Vagina (tissue), 2 donors: ENCODE measurements at places on chromosomes 2 and 18. TPM values are rescaled to one million over a fixed set of nuclear protein-coding genes. Genes with fewer than 3 reads are reported as not detected.
A peak's percentile ranks its signal among the peaks of the same experiment; 100 is the strongest.

ERICH2 gene
- total RNA-seq = not detected

CYS1 gene
- total RNA-seq = 13.5 TPM

IKZF2 gene
- 29.2 TPM for total RNA-seq

AQP12A gene
- total RNA-seq = not detected

- no peak for DNase-seq
Measured at GRCh38 chr2:78061301-78061700, 539.1 kb upstream of the LRRTM4 start.

DNA sequence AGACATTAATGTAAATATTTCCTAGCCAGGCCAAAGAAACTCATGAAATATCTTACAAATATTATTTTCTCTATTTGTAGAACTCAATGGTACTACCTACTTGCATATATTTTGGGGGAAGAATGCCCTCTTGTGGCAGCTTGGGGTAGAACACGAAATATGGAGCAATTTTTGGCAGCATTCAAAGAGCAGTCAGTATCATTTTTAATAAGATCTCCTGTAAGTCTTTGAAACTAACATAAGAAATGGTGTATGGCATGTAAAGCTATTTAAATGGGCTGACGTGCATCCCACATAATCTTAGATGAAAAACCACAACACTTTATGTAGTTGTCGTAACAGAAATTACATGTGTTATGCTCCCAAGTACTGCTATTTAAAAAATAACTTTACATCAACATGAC is 62.3 kb upstream of the CCDC195 start:
- no peak for DNase-seq

- DNase-seq = no peak
Measured at GRCh38 chr2:137123226-137123625, 357.9 kb downstream of the THSD7B start.

DNA sequence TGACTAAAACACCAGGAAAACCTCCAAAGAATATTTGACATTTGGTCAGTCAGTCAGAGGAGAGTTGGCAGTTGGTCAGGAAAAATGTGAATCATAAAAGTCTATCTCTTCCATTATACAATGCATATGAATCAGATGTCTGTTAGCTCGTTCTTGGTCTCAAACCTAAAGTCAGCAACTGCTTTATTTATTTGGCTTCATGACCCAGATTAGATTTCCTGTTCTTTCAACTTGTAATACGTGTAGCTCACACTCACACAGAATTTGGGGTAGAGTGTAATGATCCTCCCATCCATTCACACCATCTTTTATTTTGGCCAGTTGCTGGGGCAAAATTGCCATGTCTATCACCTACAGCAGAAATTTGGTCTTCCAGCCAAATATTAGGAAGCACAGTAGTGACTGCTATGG is 81.9 kb upstream of the COL5A2 start:
- no peak for DNase-seq

DNA sequence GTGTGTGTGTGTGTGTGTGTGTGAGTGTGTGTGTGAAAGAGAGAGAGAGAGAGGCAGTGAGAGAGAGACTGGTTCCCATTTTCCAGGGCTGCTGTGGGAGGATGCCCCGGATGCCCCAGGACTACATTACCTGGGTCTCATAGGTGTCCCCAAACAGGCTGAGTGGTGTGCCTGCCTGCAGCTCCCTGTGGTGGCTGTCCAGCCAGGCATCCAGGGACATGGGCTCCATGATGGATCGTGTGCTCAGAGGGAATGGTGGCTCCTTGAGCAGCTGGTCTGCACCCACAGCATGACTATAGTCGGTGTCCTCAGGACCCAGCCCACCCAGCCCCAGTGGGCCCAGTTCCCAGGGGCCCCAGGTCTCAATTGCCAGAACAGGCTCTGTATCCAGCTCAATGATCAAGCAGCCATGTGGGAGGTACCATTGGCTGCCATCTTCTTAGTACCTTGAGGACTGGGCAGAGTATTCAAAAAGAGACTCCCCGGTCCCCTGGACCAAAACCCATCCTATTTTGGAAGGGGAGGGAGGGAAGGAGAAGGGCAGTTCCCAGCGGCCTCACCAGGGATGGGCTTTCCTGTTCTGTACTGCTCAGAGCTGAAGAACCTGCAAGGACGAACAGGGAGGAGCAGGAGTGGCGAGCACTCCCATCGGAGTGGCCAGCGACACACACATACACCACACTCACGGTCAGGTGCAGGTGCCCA is 5.8 kb upstream of the OXER1 start:
- DNase-seq = peak; percentile 64

- DNase-seq = no peak
Measured at GRCh38 chr2:217636578-217636977, 366.2 kb downstream of the TNS1 start.

DNA sequence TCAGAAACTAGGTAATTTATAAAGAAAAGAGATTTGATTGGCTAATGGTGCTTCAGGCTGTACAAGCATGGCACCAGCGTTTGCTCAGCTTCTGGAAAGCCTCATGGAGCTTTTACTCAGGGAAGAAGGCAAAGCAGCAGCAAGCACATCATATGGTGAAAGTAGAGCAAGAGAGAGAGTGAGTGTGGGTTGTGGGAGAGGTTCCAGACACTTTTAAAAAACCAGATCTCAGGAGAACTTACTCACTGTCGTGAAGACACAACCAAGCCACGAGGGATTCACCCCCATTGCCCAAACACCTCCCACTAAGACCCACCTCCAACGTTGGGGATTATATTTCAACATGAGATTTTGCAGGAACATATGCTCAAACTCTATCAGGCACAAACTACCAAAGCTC is 554.6 kb upstream of the TNP1 start:
- DNase-seq = no peak

DNA sequence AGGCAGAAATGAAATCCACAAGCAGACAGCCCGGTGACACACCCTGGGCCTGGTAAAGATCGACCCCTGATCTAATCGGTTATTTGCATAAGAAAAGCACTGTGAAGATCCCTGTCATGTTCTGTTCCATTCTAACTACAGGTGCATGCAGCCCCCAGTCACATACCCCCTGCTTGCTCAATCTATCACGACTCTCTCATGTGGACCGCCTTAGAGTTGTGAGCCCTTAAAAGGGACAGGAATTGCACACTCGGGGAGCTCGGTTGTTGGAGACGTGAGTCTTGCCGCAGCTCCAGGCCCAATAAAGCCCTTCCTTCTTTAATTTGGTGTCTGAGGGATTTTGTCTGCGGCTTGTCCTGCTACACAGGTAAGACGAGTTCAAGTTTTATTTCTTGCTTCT is 13.4 kb upstream of the IL1B start:
- no peak for DNase-seq

GRCh38 chr2:236918545-236918944 is 167.1 kb upstream of the COPS8 start:
- no peak for DNase-seq

DNA sequence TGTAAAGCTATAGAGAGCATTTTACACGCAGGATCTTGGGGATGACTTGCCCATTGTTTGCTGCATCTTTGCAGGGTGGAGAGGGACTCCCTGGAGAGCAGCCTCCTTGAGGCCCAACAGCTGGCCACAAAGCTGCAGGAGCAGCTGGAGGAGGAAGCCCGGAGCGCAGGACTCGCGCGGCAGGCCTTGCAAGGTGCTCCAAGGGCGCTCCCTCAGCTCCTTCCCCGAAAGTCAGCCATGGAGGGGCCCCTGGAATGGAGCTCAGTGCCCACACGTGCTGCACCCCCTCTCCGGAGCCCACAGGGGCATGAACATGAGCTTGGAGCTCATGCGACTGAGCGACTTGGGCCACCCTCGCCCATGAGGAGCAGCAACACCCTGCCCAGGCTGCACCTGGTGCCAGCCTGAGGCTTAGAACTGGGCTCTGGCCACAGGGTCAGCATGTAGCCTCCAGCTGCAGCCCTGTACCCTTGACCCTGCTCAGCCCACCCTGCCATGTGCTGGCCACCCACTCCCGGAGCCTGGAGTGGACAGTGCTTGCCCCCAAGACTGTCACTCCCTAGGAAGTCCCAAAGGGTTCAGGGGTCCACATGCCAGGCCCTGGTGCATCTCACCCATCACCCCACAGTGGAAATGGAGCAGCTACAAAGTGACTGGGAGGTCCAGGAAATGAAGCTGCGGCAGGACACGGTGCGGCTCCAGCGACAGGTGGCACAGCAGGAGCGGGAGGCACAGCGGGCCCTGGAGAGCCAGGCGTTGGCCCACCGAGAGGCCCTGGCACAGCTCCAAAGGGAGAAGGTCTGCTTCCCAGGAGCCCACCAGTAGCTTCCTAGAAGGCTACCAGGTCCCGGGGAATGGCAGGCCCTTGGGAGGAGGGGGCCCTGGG is 43.0 kb downstream of the CROCC2 start:
- no peak for DNase-seq

GRCh38 chr2:83068714-83069113 is 1390.4 kb downstream of the SUCLG1 start:
- DNase-seq = no peak

DNA sequence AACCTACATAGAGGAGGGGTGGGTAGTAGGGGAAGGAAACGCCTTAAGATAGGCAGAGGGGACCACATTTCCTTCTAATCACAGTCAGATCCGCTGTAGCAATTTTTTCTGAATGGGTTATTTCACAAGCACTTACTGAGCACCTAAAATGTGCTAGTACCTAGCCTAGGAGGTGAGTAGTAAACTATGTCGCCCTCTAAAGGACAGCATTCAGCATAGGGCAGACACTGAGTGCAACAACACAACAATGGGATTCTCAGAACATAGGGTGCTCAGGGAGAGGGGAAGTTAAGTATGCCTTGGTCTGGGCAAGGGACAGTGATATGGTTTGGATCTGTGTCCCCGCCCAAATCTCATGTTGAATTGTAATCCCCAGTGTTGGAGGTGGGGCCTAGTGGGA is 166.1 kb upstream of the RAB6C start:
- no peak for DNase-seq

- DNase-seq = no peak
Measured at GRCh38 chr2:96506907-96507240, 1.7 kb upstream of the NEURL3 start.

- no peak for DNase-seq
Measured at GRCh38 chr2:218981881-218982585, 3.0 kb downstream of the FEV start.
